Neural crest cell (in vitro differentiated cells): ENCODE measurements at places on chromosomes 16 and 17. TPM values are rescaled to one million over a fixed set of nuclear protein-coding genes. Genes with fewer than 3 reads are reported as not detected.

CPSF4L gene
- total RNA-seq = not detected in 2 replicates

GRCh38 chr16:75326333-75326732 is 74.9 kb upstream of the BCAR1 start:
- H3K36me3 ChIP-seq = peaks cover 2% of the 10 kb centered on the region
- peaks cover 46% of the 10 kb centered on the region for H3K4me1 ChIP-seq
- no peak for DNase-seq
- no peak overlapping the region for H3K4me3 ChIP-seq

GRCh38 chr16:78939597-78939996 is 660.9 kb downstream of the MAF start:
- DNase-seq = no peak
- H3K27me3 ChIP-seq = no peaks in the 10 kb centered on the region
- H3K36me3 ChIP-seq = no peaks in the 10 kb centered on the region
- H3K27ac ChIP-seq = no peak overlapping the region
- peaks cover 4% of the 10 kb centered on the region for H3K4me1 ChIP-seq

- H3K4me1 ChIP-seq = peaks cover 4% of the 10 kb centered on the region
- DNase-seq = no peak
- H3K27ac ChIP-seq = no peak overlapping the region
- H3K36me3 ChIP-seq = no peaks in the 10 kb centered on the region
Measured at GRCh38 chr17:75763613-75764416, 1.2 kb downstream of the GALK1 start.

DNA sequence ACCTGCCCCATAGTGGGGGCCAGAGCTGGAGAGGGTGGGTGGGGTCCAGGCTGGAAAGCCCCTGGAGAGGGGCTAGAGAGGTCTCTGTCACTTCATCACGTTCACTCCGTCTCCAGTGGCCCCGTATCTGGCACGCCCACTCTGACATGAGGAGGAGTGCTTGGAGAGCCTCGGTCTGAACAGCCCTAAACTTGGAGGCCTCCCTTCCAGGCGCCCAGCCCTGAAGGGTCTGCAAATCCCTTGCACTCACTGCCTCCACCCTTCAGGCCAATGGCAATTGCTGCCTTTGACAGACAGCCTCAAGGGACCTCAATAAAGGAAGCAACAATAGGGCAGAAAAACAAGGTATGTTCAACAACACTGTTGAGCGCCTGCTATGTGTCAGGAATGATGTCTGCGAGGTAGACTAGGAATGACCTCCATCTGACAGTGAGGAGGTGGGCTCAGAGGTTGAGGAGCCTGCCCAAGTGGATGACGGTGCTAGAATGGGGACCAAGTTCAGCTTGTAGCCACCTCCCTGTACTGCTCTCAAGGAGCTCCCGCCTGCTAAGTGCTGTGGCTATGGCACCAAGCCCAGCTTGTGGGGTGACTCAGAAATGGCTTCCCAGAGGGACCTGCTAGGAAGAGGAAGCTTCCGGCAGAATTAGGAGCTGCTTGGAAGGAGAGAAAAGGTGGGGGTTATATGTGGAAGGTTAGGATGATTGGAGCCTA is 2.9 kb upstream of the EPX start:
- H3K27ac ChIP-seq = peak overlapping the region; percentile 35
- no peaks in the 10 kb centered on the region for H3K36me3 ChIP-seq
- no peaks in the 10 kb centered on the region for H3K4me1 ChIP-seq
- DNase-seq = no peak

DNA sequence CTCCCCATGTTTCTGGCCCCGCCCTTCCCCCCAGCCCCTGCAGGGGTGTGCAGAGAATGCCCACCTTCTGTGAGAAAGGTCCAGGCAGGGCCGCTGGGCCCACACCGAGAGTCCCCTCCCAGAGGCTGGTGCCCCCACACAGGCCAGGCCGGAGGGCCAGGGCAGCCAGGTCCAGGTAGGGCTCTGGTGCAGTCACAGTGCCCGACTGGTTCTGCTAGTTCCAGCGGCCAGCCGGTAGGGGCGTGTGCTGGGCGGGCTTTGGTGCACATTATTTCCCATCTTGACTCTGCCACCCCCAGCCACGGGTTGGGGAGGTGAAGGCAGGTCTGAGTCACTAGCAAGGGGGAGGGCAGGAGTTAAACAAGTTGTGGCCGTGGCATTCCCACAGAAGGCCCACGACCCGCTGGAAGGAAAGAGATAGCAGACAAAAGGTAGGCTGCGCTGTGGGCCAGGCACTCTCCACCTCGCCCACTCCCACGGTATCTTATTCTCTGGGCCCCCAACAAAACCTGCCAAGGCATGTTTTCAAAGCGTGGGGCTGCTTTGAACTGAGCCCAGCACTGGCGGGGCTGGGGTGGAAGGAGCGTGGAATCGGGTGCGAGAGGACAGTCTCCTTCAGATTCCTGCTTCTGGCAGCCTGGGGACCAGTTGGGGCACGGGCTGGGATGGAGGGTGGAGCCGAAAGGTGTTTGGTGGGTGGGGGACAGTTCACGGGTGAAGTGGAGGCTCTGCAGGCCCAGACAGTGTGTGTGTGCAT is 1.9 kb downstream of the EPN3 start:
- peaks cover 65% of the 10 kb centered on the region for H3K27me3 ChIP-seq
- no peaks in the 10 kb centered on the region for H3K36me3 ChIP-seq
- H3K4me1 ChIP-seq = peaks cover 20% of the 10 kb centered on the region
- DNase-seq = no peak

- H3K4me1 ChIP-seq = peaks cover 23% of the 10 kb centered on the region
- DNase-seq = no peak
- H3K27me3 ChIP-seq = no peaks in the 10 kb centered on the region
- H3K36me3 ChIP-seq = peaks cover 3% of the 10 kb centered on the region
Measured at GRCh38 chr16:28297784-28298510, 5.6 kb downstream of the SBK1 start.

DNA sequence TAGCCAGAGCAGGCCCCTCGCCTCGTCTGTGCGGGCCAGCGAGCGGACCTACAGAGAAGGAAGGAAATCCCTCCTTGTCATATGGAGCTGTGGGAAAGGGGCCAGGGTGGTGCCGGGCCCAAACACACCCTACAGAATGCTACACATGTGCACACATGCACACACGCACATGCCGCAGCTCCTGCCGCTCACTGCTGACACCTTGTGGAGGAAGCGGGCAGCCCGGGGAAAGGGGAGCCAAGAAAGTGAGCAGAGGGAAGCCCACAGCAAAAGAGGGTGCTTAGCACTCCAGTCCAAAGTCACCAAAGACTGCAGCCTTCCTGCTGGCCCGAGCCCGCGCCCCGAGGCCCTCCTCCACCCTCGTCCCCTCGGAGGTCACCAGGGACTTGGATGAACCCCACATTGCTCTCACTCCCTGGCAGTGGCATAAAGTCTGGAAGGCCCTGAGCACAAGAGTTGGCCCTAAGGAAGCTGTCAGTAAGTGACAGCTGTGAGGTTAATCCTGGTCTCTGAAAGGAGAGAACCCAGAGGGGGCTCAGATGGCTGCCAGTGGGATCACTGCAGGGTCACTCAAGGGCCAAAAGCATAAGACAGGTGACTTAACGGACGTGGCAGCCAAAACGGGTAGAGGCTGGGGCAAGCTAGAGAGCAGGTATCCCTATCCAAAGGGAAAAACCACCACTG is 68.2 kb downstream of the MYO18A start:
- H3K4me1 ChIP-seq = peaks cover 17% of the 10 kb centered on the region
- H3K27me3 ChIP-seq = no peaks in the 10 kb centered on the region
- H3K27ac ChIP-seq = no peak overlapping the region

- no peak overlapping the region for H3K4me3 ChIP-seq
- no peak for DNase-seq
- no peak overlapping the region for H3K27ac ChIP-seq
- H3K36me3 ChIP-seq = no peaks in the 10 kb centered on the region
- peaks cover 2% of the 10 kb centered on the region for H3K27me3 ChIP-seq
- H3K4me1 ChIP-seq = no peaks in the 10 kb centered on the region
Measured at GRCh38 chr16:14354561-14355351, 275.3 kb downstream of the PARN start.

DNA sequence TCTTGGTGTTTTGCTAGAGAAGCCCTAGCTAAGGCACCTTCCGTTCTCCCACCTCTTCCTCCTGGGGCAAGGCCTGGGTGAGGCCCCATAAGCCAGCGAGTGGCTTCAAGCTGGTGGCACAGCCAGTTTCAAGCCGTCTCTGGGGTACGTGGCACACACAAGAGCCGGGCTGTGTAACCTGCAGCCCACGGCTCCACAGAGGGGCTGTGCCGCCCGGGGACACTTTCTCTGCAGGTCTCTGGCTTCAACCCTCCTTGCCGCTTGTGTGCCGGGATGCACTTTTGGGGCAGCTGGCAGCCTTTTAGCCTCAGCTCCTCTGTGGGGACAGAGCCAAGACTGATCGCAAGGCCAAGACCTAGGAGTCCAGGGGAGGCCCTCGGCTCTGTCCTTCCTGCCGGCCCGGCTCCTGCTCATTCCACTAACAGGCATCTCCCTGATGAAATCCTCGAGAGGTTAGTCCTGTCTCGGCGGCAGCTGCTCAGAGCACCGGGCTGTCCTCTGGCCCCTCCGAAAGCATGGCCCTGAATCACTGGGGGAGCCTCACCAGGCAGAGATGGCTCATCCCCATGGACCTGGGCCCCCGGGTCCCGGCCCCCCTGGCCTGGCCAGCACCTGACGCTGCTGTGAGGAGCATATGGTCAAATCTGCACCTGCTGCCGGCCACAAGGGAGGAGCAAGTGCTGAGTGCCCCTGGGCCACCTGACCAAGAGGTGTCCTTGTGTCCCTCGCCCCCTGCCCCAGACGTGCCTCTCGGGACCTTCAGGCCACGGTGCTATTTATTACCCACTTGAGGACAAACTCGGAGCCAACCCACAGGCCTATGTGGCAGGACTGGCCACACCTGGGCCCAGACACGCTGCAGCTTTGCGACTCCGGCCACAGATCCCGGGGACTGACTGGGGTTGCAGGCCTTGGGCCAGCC is 98.5 kb downstream of the METRNL start:
- H3K4me1 ChIP-seq = peaks cover 7% of the 10 kb centered on the region
- H3K27ac ChIP-seq = no peak overlapping the region
- H3K36me3 ChIP-seq = no peaks in the 10 kb centered on the region

ANKS4B gene
- not detected in 2 replicates for total RNA-seq

GRCh38 chr17:60356940-60357339 is 35.0 kb downstream of the USP32 start:
- H3K27ac ChIP-seq = no peak overlapping the region
- H3K4me3 ChIP-seq = no peak overlapping the region
- H3K36me3 ChIP-seq = no peaks in the 10 kb centered on the region
- DNase-seq = no peak
- H3K4me1 ChIP-seq = peaks cover 19% of the 10 kb centered on the region

DNA sequence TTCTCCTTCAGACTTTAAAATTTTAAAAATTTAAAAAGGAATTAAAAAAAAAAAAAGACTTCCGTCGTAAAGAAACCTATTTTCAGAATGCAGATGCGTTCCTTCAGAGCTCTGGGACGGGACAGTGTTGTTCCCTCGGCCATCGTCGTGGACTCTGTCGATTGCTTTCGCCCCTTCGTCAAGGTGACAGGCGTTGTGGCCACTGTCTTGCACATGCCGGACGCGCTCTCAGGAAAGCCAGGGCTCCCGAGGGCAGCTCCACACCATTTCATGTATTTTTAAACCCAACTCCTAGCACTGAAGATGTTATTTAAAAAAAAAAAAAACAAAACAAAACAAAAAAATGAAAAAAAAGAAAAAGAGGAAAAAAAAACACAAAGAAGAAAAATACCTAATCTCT is 22.3 kb downstream of the TMC6 start:
- H3K27ac ChIP-seq = no peak overlapping the region
- peaks cover 7% of the 10 kb centered on the region for H3K4me1 ChIP-seq
- H3K4me3 ChIP-seq = no peak overlapping the region
- H3K36me3 ChIP-seq = peaks cover 14% of the 10 kb centered on the region
